ENCODE measurements at places on chromosomes 6 and 20.

DNA sequence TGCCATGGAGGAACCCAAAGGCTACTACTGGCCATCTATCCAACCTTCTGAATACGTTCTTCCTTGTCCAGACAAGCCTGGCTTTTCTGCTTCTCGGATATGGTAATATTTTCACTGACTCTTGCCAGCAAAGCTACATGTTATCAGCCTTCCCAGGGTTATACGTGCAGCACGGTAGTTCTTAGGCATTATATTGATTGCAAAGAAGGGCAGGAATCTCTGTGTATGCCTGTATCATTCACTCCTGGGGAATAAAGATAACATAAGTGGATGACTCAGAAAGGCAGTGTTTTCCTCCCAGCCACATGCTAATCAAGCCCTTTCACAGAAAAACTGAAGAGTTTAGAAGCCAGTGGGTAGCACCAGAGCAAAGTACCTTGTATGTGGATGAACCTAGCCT lies 98.7 kb downstream of the ADGRG6 start:
- DNase-seq: no peak

- no peak for DNase-seq
These were observed 40.6 kb upstream of the PHACTR1 start for GRCh38 chr6:12675931-12676330.

- DNase-seq: no peak
These were observed 100.1 kb downstream of the ASXL1 start for GRCh38 chr20:32458061-32458836.

- DNase-seq: no peak
These were observed 619.0 kb downstream of the TFAP2A start for GRCh38 chr6:9795880-9796279.

DNA sequence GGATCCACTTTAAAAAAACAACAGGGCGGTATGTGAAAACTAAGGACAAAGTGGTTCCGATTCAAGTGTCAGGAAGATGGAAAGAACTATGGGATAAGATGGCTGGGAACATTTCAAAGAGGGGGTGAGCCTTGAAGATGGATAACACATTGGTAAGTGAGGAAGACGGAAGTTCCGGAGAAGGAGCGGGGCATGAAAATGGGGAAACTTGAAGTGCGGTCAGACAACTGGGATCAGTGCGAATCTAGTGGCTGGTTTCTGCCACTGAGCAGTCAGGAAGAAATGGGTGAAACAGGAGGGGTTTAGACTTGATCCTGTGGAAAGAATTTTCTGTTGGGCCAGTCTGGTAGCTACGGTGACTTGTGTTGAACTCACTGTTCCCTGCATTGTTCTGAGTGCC lies 1.2 kb downstream of the NAA20 start:
- DNase-seq: no peak

DNA sequence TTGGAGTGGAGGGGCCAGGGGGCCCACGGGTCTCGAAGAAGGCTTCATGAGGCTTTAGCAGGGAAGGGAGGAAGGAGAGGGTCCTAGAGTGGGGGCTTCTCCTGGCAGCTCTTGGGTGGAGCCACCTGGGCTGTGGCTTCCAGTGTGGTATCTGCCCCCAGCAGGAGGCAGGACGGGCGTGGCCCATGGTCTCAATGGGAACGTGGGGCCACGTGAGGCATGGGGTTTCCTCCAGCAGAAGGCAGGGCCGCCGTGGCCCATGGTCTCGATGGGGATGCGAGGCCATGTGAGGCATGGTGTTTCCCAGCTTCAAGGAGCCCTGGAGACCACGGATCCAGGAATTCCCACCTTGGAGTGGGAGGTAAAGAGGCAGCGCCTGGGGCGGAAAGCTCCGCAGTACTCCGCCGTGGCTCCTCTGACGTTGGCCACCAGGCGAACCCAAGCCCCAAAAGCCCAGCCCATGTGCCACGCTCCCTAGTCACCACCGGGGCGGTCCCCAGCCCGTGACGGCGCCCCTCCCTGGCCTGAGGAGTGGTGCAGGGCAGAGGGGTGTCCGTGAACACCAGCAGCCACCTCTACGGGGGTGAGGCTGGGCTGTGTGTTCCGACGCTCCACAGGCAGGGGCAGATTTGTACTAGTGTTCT lies 62.0 kb upstream of the GATA5 start:
- DNase-seq: no peak

DNA sequence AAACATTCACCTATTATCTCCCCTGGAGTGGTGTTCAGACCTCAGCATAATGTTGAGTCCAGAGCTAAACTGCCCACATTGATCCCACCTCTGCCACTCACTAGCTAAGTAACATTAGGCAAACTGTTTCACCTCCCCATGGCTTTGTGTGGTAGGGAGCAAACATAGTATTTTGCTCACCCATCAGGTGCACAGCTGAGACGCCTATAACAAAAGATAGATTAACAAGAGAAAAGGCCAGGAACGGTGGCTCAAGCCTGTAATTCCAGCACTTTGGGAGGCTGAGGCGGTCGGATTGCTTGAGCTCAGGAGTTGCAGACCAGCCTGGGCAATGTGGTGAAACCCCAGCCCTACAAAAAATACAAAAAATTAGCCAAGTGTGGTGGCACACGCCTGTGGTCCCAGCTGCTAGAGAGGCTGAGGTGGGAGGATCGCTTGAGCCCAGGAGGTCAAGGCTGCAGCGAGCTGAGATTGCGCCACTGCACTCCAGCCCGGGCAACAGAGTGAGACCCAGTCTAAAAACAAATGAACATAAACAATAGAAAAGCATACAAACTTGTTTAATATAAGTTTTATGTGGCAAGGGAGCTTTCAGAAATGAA lies 91.6 kb downstream of the MAP3K7 start:
- DNase-seq: no peak
